Hindlimb muscle (tissue), 1 donor: ENCODE measurements at places on chromosomes 11 and 22. TPM values are rescaled to one million over a fixed set of nuclear protein-coding genes. Genes with fewer than 3 reads are reported as not detected.
A peak's percentile ranks its signal among the peaks of the same experiment; 100 is the strongest.

GDPD4 gene
- polyA plus RNA-seq, result 0.26 TPM

POU2AF3 gene
- 4.7 TPM for polyA plus RNA-seq

KRTAP5-1 gene
- polyA plus RNA-seq, result 1.4 TPM

NRGN gene
- 5.3 TPM for polyA plus RNA-seq

DNA sequence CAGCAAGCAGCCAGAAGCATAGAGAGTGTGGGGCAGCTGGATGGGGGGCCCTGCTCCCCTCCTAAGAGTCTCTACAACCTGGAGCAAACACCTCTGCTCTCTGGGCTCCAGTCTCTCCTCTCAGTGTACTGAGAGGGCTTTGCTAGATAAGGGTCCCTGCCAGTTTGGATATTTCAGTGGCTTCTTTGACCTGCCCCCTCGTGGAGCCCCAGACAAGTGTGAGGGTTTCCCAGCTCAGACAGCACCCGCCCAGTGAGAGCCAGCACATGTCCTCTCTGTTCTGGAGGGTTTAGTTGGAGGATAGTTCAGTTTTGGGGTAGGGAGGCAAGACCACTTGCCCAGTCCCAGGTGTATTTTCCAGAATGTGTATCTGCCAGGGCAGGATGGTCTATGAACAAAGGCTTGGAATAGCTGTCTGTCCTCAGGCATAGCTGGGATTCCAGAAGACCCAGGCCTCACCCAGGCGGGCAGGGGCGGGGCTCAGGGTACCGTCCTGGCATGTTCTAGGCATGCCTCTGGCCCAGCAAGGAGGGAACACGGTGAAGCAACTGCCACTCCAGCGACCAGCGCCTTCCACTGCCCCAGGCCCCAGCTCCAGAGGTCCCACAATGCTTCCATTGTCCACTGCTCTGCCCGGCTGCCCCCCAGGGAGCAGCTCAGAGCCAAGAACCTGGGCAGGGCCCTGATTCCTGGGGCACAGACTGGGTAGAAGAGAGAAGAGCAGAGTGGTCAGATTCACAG is 7.5 kb upstream of the MICALL1 start:
- DNase-seq, result no peak

DNA sequence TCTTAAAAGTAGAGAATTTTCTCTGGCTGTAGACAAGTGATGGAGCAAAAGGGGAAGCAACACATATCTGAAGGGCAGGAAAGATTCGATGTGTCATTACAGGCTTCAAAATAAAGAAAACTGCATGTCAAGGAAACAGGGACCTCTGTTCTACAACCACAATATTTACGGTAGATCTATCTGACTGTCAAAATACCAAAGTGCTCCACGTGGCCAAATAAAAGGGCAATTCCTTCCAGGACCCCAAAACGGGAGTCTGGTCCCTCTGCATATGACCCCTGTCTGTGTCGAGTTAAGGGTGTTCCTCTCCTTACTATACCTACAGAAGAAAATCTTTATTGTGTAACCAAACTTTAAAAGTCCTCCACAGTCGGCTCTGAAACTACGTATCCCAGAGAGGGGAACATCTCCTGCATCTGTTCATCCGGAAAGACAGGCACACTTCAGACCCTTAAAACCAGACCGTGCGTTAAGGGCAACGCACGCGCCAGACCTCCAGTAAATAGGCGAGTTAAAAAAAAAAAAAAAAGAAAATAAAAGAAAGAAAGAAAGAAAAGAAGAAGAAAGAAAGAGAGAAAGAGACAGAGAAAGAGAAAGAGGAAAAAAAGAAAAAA is 756 bp downstream of the CLNS1A start:
- DNase-seq, result no peak

GRCh38 chr11:133041928-133042882 is 490.1 kb downstream of the OPCML start:
- DNase-seq, result no peak

DNA sequence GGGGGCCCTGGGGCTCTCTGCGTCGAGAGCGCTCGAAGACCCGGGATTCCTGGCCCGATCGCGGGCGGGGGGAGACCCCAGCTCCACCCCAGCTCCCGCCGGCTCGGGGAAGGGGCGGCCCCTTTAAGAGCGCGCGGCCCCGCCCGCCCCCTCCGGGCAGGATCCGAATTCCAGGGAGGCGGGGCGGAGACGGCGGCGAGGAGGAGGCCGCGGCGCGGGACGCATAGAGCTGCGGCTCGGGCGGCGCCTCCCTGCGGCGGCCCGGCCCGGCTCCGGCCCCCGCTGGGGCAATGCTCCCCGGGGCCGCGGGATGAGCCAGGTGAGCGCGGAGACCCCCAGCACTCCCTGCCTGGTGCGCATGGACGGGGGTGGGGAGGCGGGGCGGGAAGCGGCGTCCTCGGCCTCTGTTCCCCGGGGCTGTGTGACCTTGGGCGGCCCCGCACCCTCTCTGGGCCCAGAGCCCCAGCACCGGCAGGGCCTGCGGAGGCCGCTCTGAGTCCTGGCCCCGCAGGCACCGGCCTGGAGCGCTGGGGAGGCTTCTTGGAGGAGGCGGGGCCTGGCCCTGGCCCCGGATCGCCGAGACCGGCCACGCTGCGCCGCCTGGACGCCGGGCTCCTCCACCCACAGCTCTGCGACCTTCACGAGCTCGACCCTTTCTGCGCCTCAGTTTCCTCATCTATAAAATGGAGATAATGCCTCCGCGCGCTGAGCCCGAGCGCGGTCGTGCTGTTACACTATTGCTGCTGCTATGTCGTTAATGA is 565 bp downstream of the GAS2L1 start:
- DNase-seq, result peak; percentile 84
